ENCODE measurements at places on chromosomes 1 and 21.

GRCh38 chr1:35569936-35570335 is 3.2 kb upstream of the TFAP2E start:
- no peak for DNase-seq

GRCh38 chr1:9691691-9692090 is 40.2 kb downstream of the PIK3CD start:
- peak; percentile 57 for DNase-seq

GRCh38 chr1:168295411-168296114 is 14.9 kb downstream of the TBX19 start:
- DNase-seq, result no peak

DNA sequence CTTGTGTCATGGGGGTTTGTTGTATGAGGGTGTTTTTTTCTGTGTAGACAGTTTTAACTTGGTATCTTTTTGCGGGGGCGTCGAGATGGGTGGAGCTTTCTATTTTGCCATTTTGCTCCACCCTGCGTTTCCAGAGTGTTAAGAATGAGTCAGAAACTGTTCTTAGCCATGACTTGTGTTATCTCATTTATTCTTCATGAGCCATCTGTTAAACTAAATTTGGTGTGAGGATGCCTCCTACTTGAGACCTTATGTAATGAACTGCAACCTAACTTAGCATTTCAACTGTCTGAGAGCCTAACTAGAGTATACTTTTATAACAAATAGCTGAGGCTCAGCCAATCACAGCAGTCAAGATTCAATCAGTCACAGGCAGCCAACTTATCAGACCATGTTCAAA is 1873.5 kb downstream of the NCAM2 start:
- no peak for DNase-seq

DNA sequence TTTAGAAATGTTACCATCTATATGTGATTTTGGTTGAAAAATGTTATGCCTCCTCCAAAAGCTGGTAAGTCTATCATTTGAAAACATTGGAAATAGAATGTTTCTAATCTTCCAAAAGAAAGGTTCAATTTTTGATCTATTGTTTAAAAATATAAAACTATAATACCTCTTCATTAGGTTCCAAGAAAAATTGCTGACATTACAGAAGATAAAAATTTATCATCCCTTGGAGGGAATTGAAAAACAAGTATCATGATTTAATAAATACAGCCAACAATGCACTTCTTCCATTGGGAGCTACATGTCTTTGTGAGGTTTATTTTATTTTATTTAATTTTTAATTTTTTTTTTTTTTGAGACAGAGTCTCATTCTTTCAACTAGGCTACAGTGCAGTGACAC is 148.5 kb downstream of the PIK3R3 start:
- no peak for DNase-seq

GRCh38 chr1:172118618-172119017 is 277.3 kb downstream of the DNM3 start:
- no peak for DNase-seq

DNA sequence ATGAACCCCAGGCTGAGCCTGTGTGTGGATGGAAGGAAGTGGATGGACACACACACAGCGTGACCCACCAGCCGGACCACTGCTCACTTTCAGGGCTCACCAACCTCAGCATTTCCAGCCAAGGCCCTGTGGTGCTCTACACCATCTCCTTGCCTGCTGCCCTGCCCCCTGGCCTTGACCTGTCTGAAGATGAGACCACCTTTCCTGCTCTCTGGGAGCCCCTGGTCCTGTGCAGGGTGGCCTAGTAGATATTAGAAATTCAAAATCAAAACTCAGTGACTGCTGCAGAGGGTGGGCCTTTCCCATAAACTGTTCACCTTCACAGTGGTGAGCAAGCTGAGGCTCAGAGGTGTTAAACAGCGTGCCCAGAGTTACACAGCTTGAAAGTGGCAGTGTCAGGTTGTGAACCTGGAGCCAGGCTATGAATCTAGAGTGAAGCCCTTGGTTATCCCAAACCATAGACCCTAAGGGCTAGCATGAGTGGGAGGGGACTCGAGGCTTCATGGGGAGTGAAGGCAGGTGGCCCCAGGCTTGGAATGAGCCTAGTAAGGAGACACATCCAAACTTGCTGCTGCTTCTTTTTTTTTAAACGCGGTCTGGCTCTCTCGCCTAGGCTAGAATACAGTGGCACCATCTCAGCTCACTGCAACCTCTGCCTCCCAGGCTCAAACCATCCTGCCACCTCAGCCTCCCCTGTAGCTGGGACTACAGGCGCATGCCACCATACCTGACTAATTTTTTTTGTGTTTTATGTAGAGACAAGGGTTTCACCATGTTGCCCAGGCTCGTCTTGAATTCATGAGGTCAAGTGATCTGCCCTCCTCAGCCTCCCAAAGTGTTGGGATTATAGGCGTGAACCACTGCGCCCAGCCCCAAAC is 41.5 kb downstream of the MAN1C1 start:
- DNase-seq, result no peak

DNA sequence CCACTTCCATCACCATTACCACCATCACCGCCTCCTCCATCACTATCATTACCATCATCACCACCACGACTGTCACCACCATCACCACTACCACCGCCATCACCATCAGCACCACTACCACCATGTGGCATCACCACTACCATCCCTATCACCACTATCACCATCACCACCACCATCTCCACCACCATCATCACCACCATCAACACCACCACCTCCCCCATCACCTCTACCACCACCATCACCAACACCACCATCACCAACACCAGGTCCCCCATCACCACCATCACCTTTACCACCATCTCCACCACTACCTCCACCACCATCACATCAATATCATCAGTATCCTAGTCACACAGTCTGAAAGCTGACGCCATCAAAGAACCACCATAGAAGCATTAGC is 39.9 kb upstream of the RIPK4 start:
- no peak for DNase-seq

- no peak for DNase-seq
Observed at GRCh38 chr1:109990302-109990653, 5.7 kb downstream of the AHCYL1 start.

DNA sequence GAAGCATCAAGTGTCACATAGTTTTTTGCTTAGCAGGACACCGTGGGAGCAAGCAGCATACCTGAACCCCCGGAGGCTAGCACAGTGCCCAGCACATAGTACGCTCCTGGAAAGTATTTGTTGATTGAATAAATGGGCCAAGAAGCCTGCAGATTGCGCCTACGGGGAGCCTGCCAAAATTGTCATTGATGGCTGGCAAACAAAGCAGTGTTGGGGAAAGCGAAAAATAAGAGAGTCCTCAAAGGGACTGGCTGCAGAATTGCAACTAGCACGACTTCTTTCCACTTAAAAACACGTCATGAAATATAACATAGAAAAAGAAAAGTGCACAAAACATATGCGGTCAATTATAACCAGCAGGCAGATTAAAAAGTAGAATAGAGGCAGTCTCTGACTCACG is 125.2 kb upstream of the GALNT2 start:
- DNase-seq, result no peak
